ENCODE measurements at places on chromosomes 3 and 15.

GRCh38 chr3:118714800-118715199 lies 319.8 kb downstream of the IGSF11 start:
- no peak for DNase-seq

DNA sequence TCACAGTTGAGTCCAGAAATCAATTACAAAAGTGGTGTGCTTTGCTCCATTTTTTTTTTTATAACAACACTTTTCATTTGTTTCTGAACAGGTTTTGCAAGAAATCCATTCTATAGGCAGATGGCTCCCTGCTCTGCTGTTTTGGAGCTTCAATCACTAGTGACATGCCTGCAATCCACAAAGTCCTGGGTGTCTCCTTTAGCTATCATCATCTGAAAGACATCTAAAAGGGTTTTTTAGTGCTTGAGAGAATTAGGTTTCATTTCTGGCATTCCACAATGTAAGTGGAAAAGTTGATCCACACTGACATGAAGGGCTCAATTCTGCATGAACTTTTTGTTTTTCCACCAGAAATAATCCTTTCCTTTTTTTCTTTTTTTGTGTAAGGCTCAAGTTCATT lies 24.0 kb upstream of the MEIS2 start:
- no peak for DNase-seq

DNA sequence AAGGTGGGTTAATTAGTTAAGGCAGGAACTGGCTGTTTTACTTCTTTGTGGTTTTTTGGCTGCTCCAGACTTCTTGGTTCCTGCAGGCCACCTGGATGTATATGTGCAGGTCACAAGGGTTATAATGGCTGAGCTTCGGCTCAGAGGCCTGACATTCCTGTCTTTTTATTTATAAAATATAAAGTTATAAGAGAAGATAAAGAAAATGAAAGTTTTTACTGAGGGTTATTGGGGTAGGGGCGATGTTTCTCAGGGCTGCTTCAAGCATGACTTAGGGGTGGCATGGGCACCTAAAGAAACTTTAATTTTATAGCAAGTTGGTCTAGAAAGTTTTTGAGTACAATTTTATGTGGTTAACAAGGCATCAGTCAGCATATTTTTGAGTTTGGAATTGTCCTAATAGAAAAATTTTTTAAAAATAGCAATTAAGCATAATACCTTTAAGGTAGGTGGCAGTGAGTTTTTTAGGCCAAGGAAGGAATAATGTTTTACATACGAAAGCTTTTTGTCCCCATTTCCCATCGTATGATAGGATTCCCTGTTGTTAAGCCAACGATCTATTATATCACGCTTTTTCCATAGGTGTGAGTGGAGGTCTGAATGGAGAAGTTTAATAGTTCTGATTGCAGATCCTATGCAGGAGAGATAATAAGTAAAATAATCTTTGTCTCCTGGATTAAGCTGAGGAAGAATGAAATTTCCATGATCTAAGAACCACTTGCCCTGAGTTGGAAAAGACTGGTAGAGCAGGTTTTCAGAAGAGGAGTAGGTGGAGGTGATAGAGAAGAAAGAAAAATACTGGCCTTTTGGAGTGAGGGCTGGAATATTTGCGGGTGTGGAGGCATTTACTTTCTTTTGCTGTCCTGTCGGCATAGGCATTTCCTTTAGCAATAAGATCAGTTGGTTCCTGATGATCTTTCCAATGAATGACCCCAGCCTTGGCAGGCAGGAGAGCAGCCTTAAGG lies 10.1 kb downstream of the STRIT1 start:
- no peak for DNase-seq

- DNase-seq = no peak
Observed at GRCh38 chr3:81761904-81762580, 597 bp upstream of the GBE1 start.

DNA sequence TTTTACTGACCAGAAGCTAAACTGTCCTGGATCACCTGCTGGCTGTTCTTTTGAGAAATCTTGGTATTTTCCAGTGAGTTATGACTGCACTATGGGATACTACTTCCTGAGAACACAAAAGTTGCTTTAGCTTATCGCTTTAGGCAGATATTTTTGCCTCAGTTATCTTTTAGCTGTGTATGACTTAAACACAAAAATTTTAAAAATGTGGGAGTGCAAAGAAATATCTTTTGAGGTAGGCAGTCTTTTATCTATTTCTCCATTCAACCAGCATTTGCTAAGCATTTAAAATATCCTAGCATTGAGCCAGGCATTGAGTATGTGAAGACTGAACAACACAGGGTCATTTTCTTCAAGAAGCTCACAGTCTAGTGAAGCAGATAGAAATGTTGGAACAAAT lies 981.9 kb downstream of the FHIT start:
- no peak for DNase-seq

Measured in stimulated activated CD4-positive, alpha-beta T cell treated with anti-CD3 and anti-CD28 coated beads, Interleukin-1b, Interleukin-23, amount 100 ng/mL, for 1 hour (primary cell).